Trophoblast cell (in vitro differentiated cells and primary cell): ENCODE measurements at places on chromosomes 6 and 20.

DNA sequence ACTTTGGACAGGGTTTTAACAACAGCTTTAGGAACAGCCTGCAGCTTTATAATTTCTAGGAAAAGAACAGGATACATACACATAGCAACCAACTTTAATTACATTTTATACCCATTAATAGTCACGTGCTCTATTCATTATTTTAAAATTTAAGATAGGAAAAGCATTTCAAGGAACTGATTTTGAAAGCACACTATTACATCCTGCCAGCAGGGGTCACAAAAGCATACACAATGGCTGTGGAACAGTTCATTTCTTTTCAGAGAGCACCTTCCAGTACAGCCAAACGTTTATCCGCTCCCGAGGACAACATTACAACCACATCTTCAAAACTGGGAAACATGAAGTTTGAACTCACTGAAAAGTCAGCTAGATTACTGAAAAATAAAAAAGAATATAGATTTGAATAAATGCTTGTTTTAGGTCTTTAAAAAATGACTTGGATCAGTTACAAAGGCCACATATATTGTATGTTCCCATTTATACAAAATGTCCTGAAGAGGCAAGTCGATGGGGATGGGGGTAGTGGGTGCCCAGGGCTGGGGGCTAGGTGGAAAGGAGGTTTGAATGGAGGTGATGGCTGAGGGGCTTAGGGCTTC lies 104.6 kb upstream of the EXOC2 start:
- H3K4me3 ChIP-seq: no peak overlapping the region
- DNase-seq: peak; percentile 18
- H3K27ac ChIP-seq: no peak overlapping the region
- H3K27me3 ChIP-seq: no peaks in the 10 kb centered on the region

DNA sequence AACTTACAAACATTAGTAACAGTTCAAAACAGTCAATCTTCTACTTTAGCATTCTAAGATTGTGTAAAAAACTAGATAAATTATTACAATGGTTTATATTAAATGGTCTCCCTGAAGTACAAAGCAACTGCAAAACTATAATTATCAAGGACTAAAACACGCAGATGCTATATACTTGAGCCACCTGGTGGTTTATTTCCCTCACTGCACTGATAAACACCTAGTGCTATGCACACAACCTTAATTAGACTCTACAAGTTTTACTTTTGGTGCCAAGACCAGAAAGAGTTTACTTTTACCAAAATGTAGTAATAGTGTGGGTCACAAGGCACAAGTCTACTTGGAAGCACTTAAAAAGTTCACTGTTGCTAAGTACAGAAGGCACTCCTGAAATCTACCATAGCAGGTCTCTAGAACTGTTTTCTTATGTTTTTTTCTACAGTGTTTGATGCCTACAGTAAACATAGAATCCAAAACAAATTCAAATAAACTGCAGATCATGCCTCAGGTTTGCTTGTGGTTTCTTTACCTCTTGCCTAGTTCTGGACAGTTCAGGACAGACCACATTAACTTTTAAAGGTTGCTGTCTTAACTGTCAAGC lies 49.2 kb downstream of the GMDS start:
- no peak overlapping the region for H3K4me3 ChIP-seq
- H3K27me3 ChIP-seq: no peaks in the 10 kb centered on the region
- no peak overlapping the region for H3K27ac ChIP-seq
- H3K36me3 ChIP-seq: no peaks in the 10 kb centered on the region
- peak; percentile 41 for DNase-seq

- peak overlapping the region; percentile 49 for H3K4me3 ChIP-seq
- no peaks in the 10 kb centered on the region for H3K36me3 ChIP-seq
- peaks cover 4% of the 10 kb centered on the region for H3K4me1 ChIP-seq
- DNase-seq: no peak
These were observed 13.0 kb downstream of the RPP21 start for GRCh38 chr6:30357678-30358540.

- no peak overlapping the region for H3K27ac ChIP-seq
- no peak overlapping the region for H3K4me3 ChIP-seq
- H3K4me1 ChIP-seq: no peaks in the 10 kb centered on the region
- no peaks in the 10 kb centered on the region for H3K27me3 ChIP-seq
- no peak for DNase-seq
These were observed 11.3 kb downstream of the TXNDC5 start for GRCh38 chr6:7899101-7899888.

- no peaks in the 10 kb centered on the region for H3K27me3 ChIP-seq
- peaks cover 4% of the 10 kb centered on the region for H3K36me3 ChIP-seq
- H3K4me3 ChIP-seq: no peak overlapping the region
These were observed 37.6 kb downstream of the NR2E1 start for GRCh38 chr6:108203189-108204112.

DNA sequence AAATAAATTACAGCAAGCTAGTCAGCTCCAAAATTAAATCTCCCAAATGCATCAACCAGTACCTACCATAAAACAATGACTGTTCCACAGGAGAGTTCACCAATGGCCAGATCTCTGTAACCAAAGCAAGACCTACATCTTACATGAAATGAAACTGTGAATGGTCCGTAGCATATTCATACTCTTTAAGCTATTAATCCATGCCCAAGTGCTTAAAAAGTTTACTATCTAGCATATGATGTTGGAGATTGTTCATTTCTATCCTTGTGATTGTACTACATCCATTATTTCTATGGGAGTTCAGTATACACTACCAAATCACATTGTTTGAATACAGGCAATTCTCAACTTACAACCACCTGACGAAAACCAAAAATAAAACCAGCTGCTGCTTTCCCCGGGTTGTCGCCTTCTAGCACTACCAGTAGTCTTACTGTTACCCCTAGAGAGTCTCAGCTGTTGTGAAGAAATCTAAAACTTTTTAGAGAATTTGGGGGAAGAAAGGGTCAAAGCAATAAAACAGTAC lies 38.0 kb downstream of the HIVEP2 start:
- no peaks in the 10 kb centered on the region for H3K27me3 ChIP-seq
- H3K27ac ChIP-seq: no peak overlapping the region
- no peaks in the 10 kb centered on the region for H3K36me3 ChIP-seq

- no peaks in the 10 kb centered on the region for H3K36me3 ChIP-seq
- H3K27me3 ChIP-seq: no peaks in the 10 kb centered on the region
- no peak overlapping the region for H3K27ac ChIP-seq
- DNase-seq: no peak
- no peak overlapping the region for H3K4me3 ChIP-seq
These were observed 94.6 kb downstream of the PSMG4 start for GRCh38 chr6:3353213-3353903.

DNA sequence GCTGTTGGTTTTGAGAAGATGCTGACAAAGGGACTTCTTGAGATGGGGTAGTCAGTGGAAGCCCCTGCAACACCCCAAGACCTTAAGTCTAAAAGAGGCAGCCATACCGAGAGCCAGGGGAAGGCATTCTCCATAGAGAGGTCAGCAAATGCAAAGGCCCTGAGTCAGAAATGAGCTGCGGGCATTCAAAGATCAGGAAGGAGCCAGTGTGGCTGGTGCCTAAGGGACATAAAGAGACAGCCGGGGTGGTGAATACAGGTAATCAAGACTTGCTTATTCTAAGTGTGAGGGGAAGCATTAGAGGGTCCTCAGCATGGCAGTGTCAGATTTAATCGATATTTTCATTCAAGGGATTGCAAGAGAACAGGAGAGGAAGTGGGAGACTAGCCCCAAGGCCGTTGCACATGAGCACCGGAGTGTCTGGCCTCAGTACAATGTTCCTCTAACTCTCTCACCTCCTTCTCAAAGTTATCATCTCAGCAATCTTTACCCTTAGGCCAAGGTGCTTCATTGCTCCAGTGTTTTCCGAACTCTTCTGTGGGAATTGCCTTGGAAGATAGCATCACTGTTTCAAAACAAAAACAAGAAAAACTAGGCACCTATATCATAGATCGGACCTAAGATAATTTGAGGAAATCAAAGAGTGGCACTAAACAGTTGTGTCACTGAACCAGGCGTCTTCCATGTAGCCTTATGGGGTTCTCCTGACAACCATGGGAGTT lies 173.2 kb downstream of the DOK5 start:
- H3K4me3 ChIP-seq: no peak overlapping the region
- peaks cover 3% of the 10 kb centered on the region for H3K4me1 ChIP-seq
- H3K36me3 ChIP-seq: no peaks in the 10 kb centered on the region
- DNase-seq: peak; percentile 97
- H3K27ac ChIP-seq: no peak overlapping the region

GRCh38 chr20:60236613-60237012 lies 278.4 kb downstream of the CDH26 start:
- no peak overlapping the region for H3K27ac ChIP-seq
- no peak for DNase-seq
- no peak overlapping the region for H3K4me3 ChIP-seq
- H3K36me3 ChIP-seq: no peaks in the 10 kb centered on the region
- no peaks in the 10 kb centered on the region for H3K27me3 ChIP-seq

DNA sequence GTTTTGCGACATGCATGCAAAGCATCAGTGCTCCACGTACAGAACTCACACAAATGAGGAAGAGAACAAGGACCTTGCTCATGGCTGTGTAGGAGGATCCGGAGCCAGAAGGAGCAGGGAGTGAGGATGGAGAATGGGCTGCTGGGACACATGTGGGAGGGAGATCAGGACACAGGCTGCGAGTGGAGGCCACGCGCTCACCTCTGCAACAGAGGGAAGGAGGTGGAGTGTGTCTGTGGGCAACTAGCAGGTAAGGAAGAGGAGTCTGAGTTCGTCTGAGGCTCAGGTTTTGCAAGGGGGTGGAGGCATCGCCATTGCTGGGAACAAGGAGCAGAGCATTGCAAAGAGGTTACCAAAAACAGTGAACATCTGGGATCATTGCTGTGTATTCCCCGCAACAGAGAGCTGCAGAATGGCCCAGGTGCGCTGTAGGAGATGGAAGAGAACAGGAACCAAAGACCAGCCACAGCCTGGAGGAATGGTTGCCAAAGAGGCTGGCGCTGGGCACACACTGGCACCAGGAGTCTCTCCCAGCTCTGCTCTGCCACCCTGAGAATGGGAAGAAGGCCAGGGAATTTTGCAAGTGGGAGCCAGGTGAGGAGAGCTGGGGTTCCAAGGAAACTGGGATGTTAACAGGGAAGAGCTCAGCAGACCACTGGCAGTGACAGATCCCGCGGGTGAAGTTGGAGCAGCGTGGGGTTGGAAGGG lies 90.0 kb upstream of the RPS6KA2 start:
- no peaks in the 10 kb centered on the region for H3K27me3 ChIP-seq
- H3K4me1 ChIP-seq: peaks cover 2% of the 10 kb centered on the region
- H3K27ac ChIP-seq: no peak overlapping the region
- no peaks in the 10 kb centered on the region for H3K36me3 ChIP-seq
- no peak for DNase-seq

DNA sequence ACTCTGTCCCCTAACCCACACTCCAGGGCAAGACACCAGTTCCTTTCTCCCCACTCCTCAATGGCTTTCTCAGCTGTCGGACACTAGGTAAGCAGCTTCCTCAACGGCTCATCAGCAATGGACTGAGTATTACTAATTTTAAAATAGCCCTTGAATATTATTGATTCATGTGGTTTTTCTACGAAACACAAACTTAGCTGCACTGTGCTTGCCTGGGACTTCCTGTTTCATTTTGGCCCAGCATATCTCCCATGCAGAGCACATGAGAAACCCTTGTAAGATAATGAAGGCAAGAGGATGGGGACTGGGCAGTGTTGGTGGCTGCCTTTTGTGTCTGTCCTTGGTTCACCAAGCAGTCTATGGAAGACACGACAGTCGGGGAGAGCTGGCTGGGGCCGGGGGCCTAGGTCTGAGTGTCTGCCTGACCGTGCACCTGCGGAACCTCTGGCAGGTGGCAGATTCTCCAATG lies 48.9 kb downstream of the RNASET2 start:
- H3K27ac ChIP-seq: no peak overlapping the region
- H3K27me3 ChIP-seq: no peaks in the 10 kb centered on the region
- no peaks in the 10 kb centered on the region for H3K4me1 ChIP-seq
- H3K36me3 ChIP-seq: no peaks in the 10 kb centered on the region
- DNase-seq: no peak

GRCh38 chr6:136719280-136720044 lies 72.8 kb downstream of the MAP3K5 start:
- no peak overlapping the region for H3K27ac ChIP-seq
- H3K36me3 ChIP-seq: no peaks in the 10 kb centered on the region
- no peaks in the 10 kb centered on the region for H3K27me3 ChIP-seq

- H3K27ac ChIP-seq: no peak overlapping the region
- H3K36me3 ChIP-seq: no peaks in the 10 kb centered on the region
- DNase-seq: no peak
- H3K4me1 ChIP-seq: no peaks in the 10 kb centered on the region
- no peaks in the 10 kb centered on the region for H3K27me3 ChIP-seq
- H3K4me3 ChIP-seq: no peak overlapping the region
These were observed 73.2 kb downstream of the QRSL1 start for GRCh38 chr6:106702451-106703110.

- peaks cover 11% of the 10 kb centered on the region for H3K4me1 ChIP-seq
- no peak overlapping the region for H3K4me3 ChIP-seq
- peak; percentile 11 for DNase-seq
- H3K27ac ChIP-seq: no peak overlapping the region
These were observed 50.0 kb upstream of the PLEKHG1 start for GRCh38 chr6:150549674-150550101.

- H3K4me3 ChIP-seq: no peak overlapping the region
- no peaks in the 10 kb centered on the region for H3K27me3 ChIP-seq
- DNase-seq: no peak
- no peak overlapping the region for H3K27ac ChIP-seq
- H3K4me1 ChIP-seq: no peaks in the 10 kb centered on the region
These were observed 50.4 kb downstream of the GNAS-AS1 start for GRCh38 chr20:58800134-58800871.

GRCh38 chr20:3721912-3722311 lies 9.5 kb upstream of the SIGLEC1 start:
- H3K27me3 ChIP-seq: no peaks in the 10 kb centered on the region
- H3K36me3 ChIP-seq: no peaks in the 10 kb centered on the region
- H3K27ac ChIP-seq: no peak overlapping the region
- H3K4me3 ChIP-seq: no peak overlapping the region
- no peaks in the 10 kb centered on the region for H3K4me1 ChIP-seq
- no peak for DNase-seq

DNA sequence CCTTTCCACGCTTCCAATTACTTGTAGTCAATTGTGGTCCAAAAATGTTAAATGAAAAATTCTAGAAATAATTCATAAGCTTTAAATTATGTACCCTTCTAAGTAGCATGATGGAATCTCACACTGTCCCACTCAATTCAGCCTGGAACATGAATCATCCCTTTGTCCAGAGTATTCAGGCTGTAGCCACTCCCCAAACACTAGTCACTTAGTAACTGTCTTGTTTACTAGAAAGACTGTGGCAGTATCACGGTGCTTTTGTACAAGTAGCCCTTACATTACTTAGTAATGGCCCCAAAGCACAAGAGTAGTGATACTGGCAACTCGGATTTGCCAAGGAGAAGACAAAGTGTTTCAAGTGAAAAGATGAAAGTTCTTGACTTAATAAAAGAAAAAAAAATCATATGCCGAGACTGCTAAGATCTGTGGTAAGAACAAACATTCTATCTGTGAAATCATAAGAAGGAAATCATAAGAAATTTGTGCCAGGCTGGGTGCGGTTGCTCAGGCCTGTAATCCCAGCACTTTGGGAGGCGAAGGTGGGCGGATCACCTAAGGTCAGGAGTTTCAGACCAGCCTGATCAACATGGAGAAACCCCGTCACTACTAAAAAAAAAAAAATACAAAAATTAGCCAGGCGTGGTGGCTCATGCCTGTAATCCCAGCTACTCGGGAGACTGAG lies 168.5 kb upstream of the SIM1 start:
- H3K36me3 ChIP-seq: peaks cover 2% of the 10 kb centered on the region
- DNase-seq: peak; percentile 45
- H3K27me3 ChIP-seq: no peaks in the 10 kb centered on the region
- H3K4me1 ChIP-seq: no peaks in the 10 kb centered on the region
- no peak overlapping the region for H3K4me3 ChIP-seq
- no peak overlapping the region for H3K27ac ChIP-seq
